KBM-7 (cell line): ENCODE measurements at places on chromosomes 4 and X.

DNA sequence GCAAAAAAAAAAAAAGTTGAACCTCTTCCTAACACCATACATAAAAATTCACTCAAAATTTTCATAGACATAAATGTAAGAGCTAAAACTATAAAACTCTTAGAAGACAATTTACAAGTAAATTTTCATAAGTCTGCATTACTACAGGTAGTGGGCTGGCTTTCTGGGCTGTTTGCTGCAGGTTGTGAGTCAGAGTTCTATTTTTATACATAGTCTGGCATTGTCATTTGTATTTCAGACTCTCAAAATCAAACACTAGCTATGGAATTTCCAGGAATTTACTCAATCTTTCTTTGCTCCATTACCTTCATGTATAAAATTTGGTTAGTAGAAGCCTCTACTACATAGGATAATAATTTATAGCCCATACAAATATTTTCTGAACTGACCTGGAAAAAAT is 227.2 kb downstream of the COX18 start:
- no peak for DNase-seq

DNA sequence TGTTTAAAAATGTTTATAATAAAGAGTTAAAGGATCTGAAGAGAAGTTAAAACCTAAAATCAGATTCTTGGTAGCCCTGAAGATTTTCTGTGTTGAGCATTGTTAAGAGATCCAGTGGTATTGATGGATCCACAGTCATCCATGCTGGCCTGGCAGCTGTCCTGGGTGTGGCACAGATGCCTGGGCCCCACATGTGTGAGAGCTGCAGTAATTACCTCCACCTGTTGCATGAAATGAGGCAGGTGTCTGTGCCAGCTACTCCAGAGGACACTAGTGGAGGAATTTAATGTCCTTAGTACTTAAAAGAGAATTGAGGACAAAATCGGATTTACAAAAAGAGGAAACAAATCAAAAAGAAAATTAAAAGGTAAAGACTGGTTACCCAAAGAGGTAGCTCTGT is 44.0 kb downstream of the MGST2 start:
- DNase-seq: no peak

DNA sequence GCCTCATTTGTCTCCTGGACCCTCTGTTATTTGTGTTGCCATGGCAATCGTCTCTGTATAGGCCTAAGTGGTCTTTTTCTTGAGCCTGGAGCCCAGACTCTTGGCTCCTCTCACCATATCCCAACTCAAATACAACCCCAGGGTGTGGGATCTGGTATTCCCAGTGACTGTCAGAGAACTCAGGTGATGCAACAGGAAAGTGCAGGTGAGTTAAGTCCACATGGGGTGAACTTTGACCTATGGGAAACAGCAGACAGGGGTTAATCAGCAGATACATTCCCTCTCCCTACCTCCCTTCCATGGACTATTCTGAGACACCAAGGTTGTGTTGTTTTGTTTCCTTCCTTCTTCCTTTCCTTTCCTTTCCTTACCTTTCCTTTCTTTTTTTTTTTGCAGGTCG is 130.9 kb upstream of the RPS6KA3 start:
- no peak for DNase-seq

DNA sequence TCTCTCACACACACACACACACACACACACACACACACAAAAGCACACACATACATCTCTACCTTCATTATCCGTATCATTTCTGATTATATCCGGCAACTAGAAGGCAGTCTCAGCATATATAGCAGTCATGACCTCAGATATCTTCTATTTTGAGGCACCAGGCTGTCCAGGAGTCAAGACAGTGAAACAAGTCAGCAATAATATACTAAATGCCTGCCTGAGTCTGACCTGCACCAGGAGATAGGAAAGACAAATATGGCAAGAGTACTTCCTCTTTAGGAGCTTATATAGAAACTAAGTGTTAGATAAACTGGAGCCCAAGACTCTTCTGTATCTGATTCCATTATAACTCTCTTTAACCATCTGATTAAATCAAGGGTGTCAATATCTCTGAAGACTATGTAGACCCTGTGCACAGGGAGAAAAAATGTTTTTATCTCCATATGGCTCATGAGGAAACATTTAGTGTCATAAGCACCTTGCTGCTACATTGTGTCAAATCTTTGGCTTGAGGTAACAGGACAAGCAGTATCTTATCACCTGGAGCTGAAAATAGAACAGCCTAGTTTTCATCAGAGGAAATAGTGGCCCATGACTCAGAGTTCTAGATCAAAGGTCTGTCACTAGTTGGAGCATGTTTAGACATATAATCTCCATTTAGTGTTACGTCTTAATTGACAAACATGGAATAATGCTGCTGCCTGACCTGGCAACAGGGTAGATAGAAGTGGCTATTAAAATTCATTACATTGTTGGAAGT is 27.0 kb upstream of the FAM47B start:
- no peak for DNase-seq

DNA sequence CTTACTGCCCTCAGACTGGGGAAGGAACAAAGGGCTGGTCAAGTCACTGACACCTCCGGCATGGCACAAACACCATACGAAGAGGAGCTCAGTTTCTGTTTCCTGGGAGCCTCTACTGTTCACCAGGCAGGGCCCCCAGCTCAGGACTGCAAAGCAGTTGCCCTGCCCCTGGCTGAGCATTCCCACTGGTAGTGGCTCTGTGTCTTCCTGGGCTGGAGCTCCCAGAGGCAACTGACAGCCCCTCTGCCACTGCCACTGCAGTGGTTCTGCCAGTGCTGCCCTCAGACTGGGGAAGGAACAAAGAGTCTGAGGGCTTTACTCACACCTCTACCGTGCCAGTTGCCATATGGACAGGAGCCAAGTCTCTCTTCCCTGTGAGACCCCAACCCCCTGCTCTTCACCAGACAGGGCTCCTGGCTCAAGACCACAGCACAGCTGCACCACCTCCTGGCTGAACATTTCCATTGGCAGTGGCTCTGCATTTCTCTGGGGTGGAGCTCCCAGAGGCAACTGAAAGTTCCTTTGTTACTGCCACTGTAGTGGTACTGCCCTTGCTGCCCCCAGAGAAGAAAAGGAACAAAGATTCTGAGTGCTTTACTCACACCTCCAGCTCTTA is 67.9 kb downstream of the SMARCA5 start:
- no peak for DNase-seq
